Aorta (tissue), 5 donors: ENCODE measurements at places on chromosomes 7 and 10. TPM values are rescaled to one million over a fixed set of nuclear protein-coding genes. Genes with fewer than 3 reads are reported as not detected.

- H3K27me3 ChIP-seq = no peaks in the 10 kb centered on the region
- H3K27ac ChIP-seq = no peak overlapping the region
- H3K4me1 ChIP-seq = no peaks in the 10 kb centered on the region
- H3K4me3 ChIP-seq = no peak overlapping the region
These were observed 37.9 kb upstream of the DNAJB12 start for GRCh38 chr10:72392571-72392970.

DNA sequence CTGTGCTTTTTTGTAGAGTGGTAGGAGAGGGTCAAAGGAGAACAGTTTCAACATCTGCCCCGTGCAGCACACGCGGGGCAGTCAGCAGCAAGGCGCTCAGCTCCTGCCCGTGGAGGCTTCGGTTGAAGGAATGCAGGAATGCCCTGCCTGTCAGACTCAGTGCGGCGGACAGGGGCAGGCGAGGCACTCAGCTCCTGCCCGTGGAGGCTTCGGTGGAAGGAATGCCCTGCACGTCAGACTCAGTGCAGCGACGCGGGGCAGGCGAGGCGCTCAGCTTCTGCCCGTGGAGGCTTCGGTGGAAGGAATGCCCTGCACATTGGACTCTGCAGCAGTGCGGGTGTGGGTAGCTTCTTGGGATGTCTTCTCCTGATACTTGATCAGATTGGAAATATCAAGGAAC, 37.0 kb downstream of the PPP2R2D start:
- no peaks in the 10 kb centered on the region for H3K27me3 ChIP-seq
- H3K36me3 ChIP-seq = peaks cover 8% of the 10 kb centered on the region
- H3K4me3 ChIP-seq = no peak overlapping the region
- H3K27ac ChIP-seq = no peak overlapping the region
- no peaks in the 10 kb centered on the region for H3K4me1 ChIP-seq

DNA sequence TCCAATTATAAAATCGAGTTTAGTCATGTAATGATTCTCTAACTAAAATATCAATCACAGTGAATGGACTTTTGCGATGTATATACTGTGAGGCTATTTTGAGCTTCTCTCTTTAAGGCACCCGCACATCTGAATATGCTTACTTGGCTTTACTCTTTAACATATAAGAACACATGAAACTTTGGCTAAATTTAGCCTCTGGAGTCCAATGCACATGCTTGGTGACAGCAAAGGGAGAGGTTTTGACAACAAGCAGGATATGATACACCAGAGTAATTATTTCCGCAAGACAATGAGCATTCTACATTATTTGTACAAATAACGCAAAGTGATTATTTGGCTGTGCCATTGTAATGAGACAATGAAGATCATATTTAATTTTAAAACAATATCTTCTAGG, 72.4 kb downstream of the ARID5B start:
- H3K36me3 ChIP-seq = no peaks in the 10 kb centered on the region
- no peak for DNase-seq
- no peaks in the 10 kb centered on the region for H3K27me3 ChIP-seq
- H3K4me1 ChIP-seq = peaks cover under 1% of the 10 kb centered on the region
- no peak overlapping the region for H3K4me3 ChIP-seq

DNA sequence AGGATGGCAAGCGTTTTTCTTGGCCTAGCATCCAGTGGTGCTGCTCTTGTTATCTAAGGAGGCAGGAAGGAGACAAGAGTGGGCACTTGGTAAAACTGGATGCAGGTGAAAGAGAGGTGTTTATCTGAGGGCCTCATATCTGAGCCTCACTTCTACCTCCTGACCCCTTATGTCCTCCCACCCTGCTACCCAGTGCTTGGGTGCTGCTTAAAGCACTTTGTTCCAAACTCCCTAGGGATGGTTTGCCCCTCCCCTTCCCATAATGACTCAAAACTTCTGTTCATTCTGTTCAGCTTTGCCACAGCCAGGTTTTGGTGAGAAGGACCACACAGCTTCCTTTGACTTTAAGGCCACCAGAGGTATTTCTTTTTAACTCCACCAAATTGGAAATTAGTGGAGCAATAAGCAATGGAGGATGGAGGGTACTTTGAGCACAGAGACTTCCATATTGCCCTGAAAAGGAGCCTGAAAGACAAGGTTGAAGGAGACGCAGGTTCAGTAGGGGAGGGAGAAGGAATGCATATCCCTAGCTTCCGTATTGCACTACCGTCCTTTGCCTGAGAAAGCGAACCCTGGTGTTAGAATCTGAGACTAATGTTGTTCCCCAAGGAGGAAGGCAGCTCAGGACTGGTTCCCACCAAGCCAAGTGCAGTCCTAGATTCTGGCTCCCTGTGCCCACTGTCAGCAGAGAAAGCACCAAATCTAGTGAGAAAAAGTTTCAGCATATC, 30.1 kb downstream of the ENTPD1 start:
- H3K4me3 ChIP-seq = no peak overlapping the region
- peak overlapping the region; percentile 48 for H3K27ac ChIP-seq
- no peaks in the 10 kb centered on the region for H3K27me3 ChIP-seq
- H3K4me1 ChIP-seq = peaks cover 7% of the 10 kb centered on the region
- no peaks in the 10 kb centered on the region for H3K36me3 ChIP-seq

GRCh38 chr10:30962522-30962921, 69.1 kb downstream of the ZNF438 start:
- H3K4me3 ChIP-seq = no peak overlapping the region
- no peak overlapping the region for H3K27ac ChIP-seq

The IQUB gene
- 0.81 TPM for total RNA-seq

GRCh38 chr7:81478664-81479063, 291.2 kb downstream of the HGF start:
- peaks cover 3% of the 10 kb centered on the region for H3K4me1 ChIP-seq
- no peaks in the 10 kb centered on the region for H3K36me3 ChIP-seq

- H3K27me3 ChIP-seq = no peaks in the 10 kb centered on the region
- H3K4me1 ChIP-seq = no peaks in the 10 kb centered on the region
- no peaks in the 10 kb centered on the region for H3K36me3 ChIP-seq
- peak; percentile 33 for DNase-seq
- peak overlapping the region; percentile 21 for H3K27ac ChIP-seq
- H3K4me3 ChIP-seq = no peak overlapping the region
These were observed 14.1 kb downstream of the CRYGN start for GRCh38 chr7:151425670-151426440.

GRCh38 chr7:82760831-82761230, 317.3 kb upstream of the CACNA2D1 start:
- no peaks in the 10 kb centered on the region for H3K27me3 ChIP-seq
- H3K4me3 ChIP-seq = no peak overlapping the region
- H3K36me3 ChIP-seq = no peaks in the 10 kb centered on the region
- H3K4me1 ChIP-seq = no peaks in the 10 kb centered on the region
- no peak overlapping the region for H3K27ac ChIP-seq
- DNase-seq = no peak

The TES gene
- 145 TPM for total RNA-seq

DNA sequence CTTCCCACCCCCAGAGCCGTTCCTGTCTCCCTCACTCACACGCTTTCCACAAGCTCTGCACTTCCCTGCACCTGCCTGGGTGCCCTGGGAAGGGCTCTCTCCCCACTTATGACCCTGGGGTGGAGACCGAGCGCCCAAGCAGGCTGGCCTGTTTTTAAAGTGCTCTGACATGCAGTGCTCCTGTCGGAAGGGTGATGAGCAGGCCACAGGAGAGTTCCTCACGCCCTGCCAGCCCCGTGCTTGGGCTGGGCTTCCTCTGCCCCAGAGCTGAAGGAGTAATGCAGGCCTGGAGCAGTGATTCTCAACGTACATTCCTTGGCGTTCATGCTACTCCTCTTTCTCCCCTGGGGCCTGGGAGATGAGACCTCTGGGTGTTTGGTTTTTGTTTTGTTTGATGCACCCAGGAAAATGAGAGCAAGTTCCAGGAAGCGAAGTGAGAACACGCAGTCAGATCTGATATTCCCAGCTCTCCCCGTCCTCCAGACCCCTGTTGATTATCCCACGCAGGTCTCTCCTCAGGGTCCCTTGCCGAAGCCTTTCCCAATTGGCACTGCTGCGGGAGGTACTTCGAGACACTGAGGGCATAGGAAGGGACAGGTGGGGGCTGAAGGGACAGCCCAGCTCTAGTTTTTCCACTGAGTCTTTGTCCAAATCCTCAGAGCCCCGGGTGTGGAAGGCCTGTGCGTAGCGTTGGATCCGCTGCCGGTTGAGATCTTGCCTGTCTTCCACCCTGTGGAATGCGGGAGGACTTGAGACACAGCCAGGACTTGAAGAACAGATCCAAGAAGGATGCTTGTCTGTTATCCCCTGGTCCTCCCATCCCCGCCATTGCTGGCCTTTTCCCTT, 14.1 kb downstream of the TRPV6 start:
- peak; percentile 44 for DNase-seq
- H3K4me3 ChIP-seq = no peak overlapping the region
- peaks cover 2% of the 10 kb centered on the region for H3K36me3 ChIP-seq
- no peaks in the 10 kb centered on the region for H3K27me3 ChIP-seq

The H2BK1 gene
- total RNA-seq = 2.2 TPM

The SEMA3E gene
- total RNA-seq = 9.1 TPM

The FEZF1 gene
- not detected for total RNA-seq

- no peak for DNase-seq
- H3K27ac ChIP-seq = no peak overlapping the region
- no peak overlapping the region for H3K4me3 ChIP-seq
- no peaks in the 10 kb centered on the region for H3K27me3 ChIP-seq
- no peaks in the 10 kb centered on the region for H3K4me1 ChIP-seq
These were observed 359.3 kb downstream of the PCLO start for GRCh38 chr7:82803411-82803810.

- H3K4me3 ChIP-seq = no peak overlapping the region
- DNase-seq = no peak
- H3K4me1 ChIP-seq = no peaks in the 10 kb centered on the region
- no peaks in the 10 kb centered on the region for H3K36me3 ChIP-seq
- no peak overlapping the region for H3K27ac ChIP-seq
- H3K27me3 ChIP-seq = no peaks in the 10 kb centered on the region
These were observed 46.7 kb upstream of the LOXL4 start for GRCh38 chr10:98314532-98315284.

The SPDYE6 gene
- total RNA-seq = not detected

DNA sequence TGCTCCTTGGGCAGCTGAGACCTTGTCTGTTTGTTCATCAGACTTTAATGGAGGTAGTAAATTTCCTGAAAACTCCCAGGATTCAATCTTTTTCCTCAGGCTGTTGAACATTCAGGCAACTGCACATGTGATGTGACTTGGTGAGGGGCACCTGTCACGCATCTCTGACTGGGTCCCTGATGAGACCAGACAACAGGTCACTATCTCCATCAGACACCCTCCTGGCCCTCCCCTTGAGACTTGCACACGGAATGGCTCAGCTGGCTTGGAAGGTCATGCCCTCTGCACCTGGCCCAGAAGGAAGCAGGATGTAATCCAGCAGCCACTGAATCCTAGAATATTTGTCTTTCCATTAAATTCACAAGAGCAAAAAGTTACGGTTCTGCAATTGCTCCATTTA, 15.9 kb downstream of the AQP1 start:
- no peak overlapping the region for H3K4me3 ChIP-seq
- H3K27ac ChIP-seq = no peak overlapping the region
- H3K27me3 ChIP-seq = no peaks in the 10 kb centered on the region
- no peaks in the 10 kb centered on the region for H3K36me3 ChIP-seq
- H3K4me1 ChIP-seq = no peaks in the 10 kb centered on the region
- no peak for DNase-seq

The TWIST1 gene
- 8.5 TPM for total RNA-seq

DNA sequence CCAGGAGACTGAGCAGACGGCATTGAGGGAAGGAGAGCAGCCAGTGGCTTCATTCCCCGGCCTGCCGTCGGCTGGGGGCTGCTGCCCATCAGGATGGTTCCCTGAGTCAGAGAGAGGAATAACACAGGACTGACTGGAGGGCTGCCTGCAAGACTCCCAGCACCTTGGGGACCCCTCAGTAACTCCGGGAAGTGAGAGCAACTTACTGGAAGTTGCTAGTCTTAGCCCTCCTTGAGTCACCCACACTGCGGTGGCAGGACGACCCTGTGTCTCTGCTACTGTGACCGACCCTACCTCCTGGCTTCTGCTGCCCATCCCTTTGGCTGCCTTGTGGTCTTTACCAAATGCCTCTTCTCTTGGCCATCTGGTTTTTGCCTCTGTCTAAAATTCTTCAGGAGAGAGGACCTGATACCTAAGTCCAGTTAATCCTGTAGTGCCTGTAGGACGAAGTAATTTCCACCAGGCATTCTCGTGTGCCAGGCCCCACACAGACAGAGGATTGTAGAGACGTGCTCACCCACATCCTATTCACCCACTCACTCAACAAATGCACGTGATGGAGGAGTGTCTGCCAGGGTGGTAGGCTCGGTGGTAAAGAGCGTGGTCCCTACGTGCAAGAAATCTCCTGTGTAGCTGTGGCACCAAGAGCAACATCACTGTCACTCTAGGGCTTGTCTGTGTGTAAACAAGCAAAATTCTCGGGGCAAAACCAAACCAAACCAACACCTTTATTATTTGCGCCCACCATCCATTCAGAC, 156.5 kb downstream of the PRKCQ start:
- H3K4me1 ChIP-seq = no peaks in the 10 kb centered on the region
- H3K27ac ChIP-seq = no peak overlapping the region
- no peak for DNase-seq
- H3K36me3 ChIP-seq = no peaks in the 10 kb centered on the region

GRCh38 chr7:120272701-120273475, at the start of gene KCND2:
Gene KCND2, plus strand, starts transcription at chr7:120273175.
- H3K4me1 ChIP-seq = no peaks in the 10 kb centered on the region
- no peaks in the 10 kb centered on the region for H3K36me3 ChIP-seq
- peak within 1 kb of the TSS; percentile 72 for H3K4me3 ChIP-seq

The CYP2C19 gene
- total RNA-seq = not detected

The KCNIP2 gene
- 3.9 TPM for total RNA-seq

The CNNM1 gene
- total RNA-seq = 0.30 TPM

DNA sequence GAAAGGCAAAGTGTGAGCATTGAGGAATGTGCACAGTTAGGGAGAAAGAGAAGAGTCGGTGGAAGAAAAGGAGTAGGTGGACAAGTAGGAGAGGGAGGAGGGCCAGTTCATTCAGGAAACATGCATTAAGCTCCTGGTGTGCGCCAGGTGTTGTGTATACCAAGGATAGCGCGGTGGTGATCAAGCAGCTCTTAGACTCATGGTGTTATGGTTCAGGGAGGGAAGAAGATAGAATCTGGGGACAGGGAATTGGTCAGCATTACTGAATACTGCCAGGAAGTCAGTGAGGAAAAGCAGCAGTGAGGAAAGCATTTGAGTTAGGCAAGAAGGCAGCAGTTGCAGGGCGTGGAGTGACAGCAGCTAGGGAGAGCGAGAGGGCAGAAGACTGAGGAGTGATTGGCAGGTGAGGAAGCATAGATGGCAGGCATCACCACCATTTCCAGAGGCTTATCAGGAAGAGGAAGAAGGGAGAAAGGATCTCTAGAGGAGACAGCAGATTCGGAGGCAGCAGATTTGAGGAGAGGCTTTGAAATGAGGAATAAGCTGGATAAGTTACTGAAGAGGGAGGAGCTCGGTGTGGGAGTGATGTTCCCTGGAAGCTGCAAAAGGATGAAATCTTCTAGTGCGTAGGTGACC, 265.6 kb downstream of the GFRA1 start:
- H3K4me3 ChIP-seq = no peak overlapping the region
- H3K4me1 ChIP-seq = no peaks in the 10 kb centered on the region
- no peak overlapping the region for H3K27ac ChIP-seq
- H3K27me3 ChIP-seq = no peaks in the 10 kb centered on the region
